T-cell (primary cell): ENCODE measurements at places on chromosomes 13 and 19. TPM values are rescaled to one million over a fixed set of nuclear protein-coding genes. Genes with fewer than 3 reads are reported as not detected.

DNA sequence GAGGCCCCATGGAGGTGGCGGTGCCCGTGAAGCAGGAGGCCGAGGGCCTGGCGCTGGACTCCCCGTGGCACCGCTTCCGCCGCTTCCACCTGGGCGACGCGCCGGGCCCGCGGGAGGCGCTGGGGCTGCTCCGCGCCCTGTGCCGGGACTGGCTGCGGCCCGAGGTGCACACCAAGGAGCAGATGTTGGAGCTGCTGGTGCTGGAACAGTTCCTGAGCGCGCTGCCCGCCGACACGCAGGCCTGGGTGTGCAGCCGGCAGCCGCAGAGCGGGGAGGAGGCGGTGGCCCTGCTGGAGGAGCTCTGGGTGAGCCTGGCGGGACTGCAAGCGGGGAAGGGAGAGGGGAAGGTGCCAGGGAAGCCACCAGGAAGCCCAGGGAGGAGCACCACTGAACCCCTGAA, 5.8 kb downstream of the ZNF444 start:
- DNase-seq, result no peak

DNA sequence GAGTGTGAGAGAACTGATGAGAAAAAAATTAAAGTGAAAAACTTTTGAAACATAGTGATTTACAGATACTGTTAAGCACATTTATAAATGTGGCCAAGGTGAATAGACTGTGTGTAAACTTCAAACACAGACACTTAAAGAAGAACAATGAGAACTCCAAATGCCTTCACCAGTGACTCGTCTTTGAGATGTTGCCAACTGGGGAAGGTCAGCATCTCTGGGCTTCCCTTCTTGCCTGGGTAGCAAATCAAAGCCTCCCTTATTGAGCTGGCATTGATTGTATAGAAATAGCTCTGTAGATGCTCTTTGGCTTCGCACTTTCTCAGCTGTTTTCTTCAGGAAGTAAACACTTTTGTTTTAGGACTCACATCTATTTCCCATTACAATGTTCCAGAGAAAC, 177.3 kb upstream of the SGCG start:
- no peak for DNase-seq

DNA sequence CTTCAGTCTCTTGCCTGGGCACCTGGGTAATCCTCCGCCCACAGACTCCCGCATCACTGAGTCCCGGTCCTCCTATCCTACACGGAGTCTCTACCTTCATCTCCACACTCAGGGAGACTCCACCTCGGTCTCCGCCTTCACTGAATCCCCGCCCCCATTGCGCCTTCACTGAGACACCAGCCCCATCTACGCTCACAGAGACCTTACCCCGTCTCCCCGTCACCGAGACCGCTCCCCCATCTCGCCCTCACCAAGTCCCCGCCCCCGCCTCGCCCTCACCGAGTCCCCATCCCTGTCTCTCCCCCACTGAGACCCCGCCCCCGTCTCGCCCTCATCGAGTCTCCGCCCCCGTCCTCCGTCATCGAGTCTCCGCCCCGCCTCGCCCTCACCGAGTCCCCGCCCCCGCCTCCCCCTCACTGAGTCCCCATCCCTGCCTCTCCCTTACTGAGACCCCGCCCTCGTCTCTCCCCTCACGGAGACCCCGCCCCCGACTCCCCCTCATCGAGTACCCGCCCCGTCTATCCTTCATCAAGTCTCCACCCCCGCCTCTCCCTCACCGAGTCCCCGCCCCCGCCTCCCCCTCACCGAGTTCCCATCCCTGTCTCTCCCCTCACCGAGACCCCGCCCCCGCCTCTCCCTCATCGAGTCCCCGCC, 23.1 kb upstream of the ZNF846 start:
- peak; percentile 97 for DNase-seq

The PGLYRP2 gene
- 0.13 TPM for total RNA-seq
